H1 (cell line): ENCODE measurements at places on chromosomes 11 and 22. TPM values are rescaled to one million over a fixed set of nuclear protein-coding genes. Genes with fewer than 3 reads are reported as not detected.

The GPR152 gene
- total RNA-seq = not detected in 2 replicates

The FADS1 gene
- 115 and 116 TPM in 2 replicates for total RNA-seq

The NUMA1 gene
- 107 and 108 TPM in 2 replicates for total RNA-seq

The CCS gene
- 35.2 and 37.1 TPM in 2 replicates for total RNA-seq

The AQP11 gene
- 1.1 and 1.2 TPM in 2 replicates for total RNA-seq

The PDE2A gene
- total RNA-seq = 3.4 and 5.0 TPM in 2 replicates
